ENCODE measurements at places on chromosomes 3 and 15.

DNA sequence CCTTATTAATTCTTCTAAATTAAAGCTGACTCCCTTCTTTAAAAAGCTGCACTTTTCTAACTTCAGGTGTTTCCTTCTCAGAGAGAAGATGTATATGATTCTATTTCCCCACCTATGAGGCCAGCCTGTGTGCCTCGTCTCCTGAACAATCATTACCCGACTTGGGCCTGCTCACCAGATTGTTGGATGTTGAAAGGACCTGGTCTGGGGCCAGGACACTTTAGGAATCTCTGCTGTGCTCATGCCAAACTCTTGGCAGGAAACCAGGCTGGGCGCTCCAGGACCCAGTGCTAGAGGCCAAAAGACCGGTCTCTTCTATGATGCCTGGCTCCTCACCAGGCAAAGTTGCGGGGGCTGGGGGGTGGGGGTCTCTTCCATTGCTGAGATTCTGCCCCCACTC, 16.9 kb upstream of the LRRC31 start:
- no peak for DNase-seq

GRCh38 chr3:72194458-72194857, 409.5 kb upstream of the PROK2 start:
- DNase-seq = no peak

GRCh38 chr3:40969341-40969740, 230.0 kb upstream of the CTNNB1 start:
- DNase-seq = peak; percentile 73

GRCh38 chr15:28913171-28913765, 27.5 kb downstream of the APBA2 start:
- no peak for DNase-seq

DNA sequence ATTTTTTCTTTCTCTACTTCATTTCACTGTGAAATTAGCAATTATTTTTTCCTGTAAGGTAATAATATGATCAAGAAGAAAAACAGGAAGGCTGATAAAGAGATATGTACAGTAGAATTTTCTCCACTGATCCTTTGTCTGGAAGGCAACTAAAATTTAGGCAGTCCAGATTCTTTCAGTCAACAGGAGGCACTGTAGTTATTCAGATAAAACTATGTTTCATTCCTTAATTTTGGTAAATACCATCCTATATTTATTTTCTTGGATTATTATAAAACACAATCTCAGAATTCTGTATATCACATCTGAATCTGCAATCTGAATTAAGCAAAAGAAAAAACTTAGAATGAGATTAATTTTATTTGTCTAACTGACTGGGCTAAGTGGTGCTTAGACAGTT, 343.2 kb downstream of the LSAMP start:
- DNase-seq = no peak

- DNase-seq = no peak
Observed at GRCh38 chr15:56351957-56352506, 13.2 kb upstream of the TEX9 start.

DNA sequence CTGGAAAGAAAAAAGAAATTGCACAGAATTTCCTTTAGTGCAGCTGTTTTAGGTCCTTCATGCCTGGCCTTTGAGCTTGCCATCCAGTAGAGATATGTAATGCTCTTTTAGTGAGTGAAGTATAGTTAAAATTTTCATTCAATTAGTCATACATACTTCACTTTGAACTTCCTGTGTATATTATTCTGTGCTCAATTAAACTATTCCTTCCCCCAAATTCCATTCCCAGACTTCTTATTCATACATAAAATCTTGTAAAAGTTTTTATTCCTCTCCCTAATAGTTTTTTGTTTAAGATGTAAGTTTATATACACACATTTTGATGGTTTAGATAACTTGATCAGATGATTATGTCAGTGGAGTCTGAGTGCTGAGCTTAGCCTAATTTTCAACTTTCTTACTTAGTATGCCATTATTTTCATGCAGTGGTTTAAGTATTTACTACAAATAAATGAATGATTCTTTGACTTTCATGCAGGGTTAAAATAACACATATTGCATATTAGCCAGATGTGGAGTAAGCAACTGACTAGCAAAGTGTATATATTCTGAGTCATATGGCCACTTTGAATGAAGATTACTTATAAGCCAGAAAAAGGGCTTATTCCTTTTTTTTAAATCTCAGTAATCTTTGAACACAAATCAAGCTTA, 42.5 kb upstream of the ABHD10 start:
- no peak for DNase-seq

- no peak for DNase-seq
Observed at GRCh38 chr15:53882311-53882710, 95.9 kb upstream of the UNC13C start.

DNA sequence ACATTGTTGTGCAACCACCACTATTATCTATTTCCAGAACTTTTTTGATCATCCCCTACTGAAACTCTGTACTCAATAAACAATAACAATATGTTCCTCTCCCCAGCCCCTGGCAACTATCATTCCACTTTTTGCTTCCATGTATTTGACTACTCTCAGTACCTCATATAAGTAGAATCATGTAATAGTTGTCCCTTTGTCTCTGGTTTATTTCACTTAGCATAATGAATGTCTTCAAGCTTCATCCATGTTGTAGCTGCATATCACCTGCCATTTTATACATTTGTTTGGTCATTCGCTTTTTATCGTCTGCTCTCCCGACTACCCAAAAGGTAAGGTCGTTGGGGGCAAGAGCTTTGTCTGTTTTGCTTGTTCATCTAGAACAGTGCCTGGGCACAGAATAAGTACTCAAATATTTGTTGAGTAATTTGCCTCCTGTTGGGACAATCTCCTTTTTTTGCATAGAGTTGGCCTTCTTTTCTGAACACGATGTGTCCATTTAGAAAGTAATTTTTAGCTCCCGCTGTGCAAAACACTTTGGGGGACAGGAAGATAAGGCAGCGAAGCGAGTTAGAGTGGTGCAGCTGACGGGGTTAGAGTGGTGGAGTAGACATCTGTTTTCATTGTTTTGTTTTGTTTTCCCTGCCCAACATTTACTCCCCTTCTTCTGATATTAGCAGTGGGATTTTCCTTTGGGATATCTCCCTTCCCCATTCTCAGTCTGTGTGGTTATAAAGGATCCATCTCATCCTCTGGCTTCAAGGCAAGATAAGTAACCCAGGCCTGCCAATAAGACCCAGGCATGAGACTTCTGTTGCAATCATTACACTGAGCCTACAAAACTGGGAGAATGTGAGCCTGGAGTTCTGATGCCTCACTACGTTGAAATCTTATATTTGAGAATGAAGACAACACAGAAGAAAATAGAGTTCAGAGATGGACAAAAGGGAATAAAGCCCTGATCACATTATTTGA, 83.4 kb upstream of the RNU6-1 start:
- no peak for DNase-seq

DNA sequence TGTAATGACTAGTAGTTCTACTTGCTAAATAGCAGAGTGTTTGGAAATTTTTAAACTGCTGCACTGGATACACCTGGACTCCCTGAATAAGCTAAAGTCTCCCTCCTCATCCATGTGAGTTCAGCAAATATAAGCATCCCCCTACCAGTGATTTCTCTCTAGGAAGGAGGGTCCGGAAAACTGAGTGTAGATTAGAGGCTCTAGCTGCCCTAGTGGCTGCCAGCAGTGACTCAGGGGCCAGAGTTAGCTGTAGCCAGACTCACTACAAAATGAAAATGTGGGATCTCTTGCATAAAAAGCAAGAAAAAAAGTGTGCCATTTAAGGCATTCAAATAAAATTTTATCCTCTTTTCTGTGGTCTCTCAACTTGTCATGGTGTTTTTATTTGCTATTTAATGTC, 485.0 kb upstream of the ATP11B start:
- no peak for DNase-seq

DNA sequence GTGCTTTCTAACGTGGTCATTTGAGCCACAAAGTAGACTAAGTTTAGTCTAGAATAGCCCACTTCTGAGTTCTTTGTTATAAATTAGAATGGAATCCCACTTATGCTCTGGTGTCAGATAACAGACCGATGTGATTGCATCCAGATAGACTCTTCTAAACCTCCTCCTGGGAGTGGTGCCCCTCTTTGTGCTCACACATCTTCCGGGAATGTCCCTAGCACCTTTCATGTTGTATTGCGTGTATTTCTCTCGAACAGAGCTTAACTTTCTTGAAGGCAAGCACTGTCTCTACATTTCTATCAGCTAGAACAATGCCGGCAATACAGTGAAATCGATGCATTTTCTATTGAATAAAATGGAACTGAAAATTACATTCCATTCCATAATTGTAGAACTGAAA, 23.0 kb downstream of the CP start:
- DNase-seq = no peak

- DNase-seq = no peak
Observed at GRCh38 chr15:93088981-93089726, at the start of gene RGMA. RGMA (minus strand) TSS chr15:93089211; CDS start chr15:93088932, 279 bp downstream.

GRCh38 chr15:63722204-63722808, 111.4 kb downstream of the HERC1 start:
- no peak for DNase-seq

- DNase-seq = peak; percentile 87
Observed at GRCh38 chr3:116770815-116771450, 61.4 kb downstream of the TUSC7 start.

- no peak for DNase-seq
Observed at GRCh38 chr3:17759901-17760300, 17.5 kb upstream of the TBC1D5 start.

GRCh38 chr3:100978011-100978659, 15.1 kb downstream of the ABI3BP start:
- DNase-seq = no peak

DNA sequence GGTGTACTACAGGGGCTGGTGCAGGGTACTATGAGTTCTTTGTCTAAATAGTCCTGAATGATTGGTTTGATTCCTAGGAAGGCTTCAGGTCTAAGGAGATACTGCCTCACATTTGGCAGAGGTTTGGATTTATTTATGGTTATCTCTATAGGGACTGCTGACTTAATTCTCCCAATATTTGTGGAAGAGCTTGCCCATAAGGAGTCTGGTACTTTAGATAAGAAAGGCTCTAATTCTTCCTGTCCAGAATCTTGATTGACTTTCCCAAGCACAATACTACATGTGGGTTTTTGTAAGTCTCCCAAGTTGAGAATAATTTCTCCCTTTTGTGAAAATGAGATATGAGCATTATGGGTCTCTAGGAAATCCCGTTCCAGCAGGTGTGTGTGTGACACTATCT, 36.7 kb upstream of the AP4E1 start:
- no peak for DNase-seq

DNA sequence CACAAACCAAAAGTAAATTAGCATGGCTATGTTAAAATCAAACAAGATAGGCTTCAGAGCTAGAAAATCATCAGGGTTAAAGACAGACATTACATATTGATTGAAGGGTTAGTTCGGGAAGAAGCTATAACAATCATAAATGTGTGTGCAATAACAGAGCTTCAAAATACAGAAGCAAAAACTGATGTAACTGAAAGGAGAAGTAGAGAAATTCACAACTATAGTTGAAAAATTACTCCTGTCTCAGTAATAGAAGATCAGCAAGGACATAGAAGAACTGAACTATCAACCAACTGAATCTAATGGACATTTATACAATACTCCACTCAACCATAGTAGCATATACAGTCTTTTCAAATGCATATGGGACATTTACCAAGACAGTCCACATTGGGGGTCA, 59.4 kb downstream of the MCTP2 start:
- DNase-seq = no peak

DNA sequence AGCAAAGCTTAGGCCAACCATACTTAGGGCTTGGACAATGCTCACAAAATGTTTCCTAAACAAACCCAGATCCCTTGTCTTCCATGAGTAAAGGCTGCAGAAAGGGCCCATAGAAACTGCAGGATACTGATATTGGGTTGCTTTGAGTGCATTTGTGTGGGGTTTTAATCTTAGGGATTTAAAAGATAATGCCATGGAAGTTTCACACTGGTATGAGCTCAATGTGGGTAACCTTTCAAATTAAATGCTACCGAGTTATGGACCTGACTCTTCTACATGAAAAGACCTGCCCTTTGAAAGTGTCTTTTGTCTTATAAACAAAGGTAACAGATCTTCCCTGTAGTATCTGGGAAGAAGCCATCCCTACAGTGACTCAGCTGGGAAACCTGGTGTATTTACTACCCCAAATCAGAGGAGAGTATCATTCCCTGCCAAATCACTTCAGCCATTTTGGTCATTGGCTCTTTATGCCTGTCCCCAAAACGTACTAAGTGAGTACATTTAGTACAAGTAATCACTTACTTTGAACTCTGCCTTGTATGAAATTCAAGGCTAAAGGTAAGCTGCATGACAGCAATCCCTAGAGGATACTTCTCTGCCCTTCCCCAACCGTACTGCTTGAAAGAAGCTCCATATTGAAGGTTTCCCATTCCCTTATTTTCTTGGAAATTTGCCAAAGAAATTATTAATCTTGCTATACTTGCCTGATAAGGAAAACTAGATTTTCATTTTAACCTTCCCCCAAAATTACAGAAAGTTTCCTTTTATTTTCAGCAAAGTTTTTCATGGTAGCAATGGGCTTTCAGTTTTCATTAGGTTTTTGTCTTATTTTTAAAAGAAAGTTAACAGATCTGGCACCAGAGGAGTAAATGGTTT, 7.2 kb downstream of the TM4SF1 start:
- no peak for DNase-seq

DNA sequence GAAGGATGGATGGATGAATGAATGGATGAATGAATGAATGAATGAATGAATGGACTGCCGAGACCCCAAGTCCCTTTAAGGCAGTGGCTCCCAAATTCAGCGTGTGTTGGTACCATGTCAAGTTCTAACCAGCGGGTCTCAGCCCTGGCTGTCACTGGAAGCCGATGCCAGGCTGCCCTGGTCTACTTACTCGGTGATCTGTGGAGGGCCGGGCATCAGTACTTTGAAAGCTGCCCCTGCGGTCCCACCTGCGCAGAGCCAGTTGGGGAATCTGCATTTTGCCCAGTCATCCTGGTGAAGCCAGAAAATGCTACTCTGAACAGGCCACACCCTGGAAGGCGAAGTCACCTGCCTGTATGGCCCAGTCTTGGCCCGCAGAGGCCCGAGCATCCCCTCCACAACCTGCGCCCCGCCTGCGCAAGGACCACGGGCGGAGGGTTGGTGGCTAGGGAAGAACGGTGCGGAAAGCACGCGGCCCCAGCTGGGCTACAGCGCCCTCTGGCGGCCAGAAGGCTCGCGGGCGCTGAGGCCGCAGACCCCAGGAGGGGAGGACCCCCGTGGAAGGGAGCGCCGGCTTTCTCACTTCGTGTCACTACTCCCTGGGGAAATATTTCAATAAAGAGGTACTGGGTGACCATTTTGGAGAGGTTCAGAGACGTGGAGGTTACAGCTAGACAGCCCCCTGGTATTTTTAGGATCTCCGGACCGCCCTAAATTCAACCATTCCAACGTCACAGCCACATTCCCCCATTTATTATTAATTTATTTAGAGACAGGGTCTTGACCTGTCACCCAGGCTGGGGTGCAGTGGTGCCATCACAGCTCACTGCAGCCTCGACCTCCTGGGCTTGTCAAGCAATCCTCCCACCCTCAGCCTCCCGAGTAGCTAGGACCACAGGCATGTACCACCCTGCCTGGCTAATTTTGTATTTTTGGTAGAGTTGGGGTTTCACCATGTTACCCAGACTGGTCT, 34.9 kb downstream of the PRKCD start:
- peak; percentile 62 for DNase-seq

- no peak for DNase-seq
Observed at GRCh38 chr3:139552632-139553365, 13.3 kb upstream of the RBP1 start.

GRCh38 chr15:51355096-51355495, 13.6 kb downstream of the GLDN start:
- DNase-seq = no peak
